Kidney (tissue), 22 donors: ENCODE measurements at places on chromosomes 16 and 17.

DNA sequence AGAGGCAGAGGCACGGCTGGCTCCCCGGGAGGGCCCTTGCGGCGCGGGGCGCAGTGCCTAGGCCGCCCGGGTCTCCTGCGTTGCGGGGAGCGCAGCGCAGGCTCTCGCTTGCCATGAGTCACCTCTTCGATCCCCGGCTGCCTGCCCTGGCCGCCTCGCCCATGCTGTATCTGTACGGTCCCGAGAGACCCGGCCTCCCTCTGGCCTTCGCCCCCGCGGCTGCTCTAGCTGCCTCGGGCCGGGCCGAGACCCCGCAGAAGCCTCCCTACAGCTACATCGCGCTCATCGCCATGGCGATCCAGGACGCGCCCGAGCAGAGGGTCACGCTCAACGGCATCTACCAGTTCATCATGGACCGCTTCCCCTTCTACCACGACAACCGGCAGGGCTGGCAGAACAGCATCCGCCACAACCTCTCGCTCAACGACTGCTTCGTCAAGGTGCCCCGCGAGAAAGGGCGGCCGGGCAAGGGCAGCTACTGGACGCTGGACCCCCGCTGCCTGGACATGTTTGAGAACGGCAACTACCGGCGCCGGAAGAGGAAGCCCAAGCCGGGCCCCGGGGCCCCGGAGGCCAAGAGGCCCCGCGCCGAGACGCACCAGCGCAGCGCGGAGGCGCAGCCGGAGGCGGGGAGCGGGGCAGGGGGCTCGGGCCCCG is 390 bp downstream of the FOXL1 start:
- DNase-seq = no peak

DNA sequence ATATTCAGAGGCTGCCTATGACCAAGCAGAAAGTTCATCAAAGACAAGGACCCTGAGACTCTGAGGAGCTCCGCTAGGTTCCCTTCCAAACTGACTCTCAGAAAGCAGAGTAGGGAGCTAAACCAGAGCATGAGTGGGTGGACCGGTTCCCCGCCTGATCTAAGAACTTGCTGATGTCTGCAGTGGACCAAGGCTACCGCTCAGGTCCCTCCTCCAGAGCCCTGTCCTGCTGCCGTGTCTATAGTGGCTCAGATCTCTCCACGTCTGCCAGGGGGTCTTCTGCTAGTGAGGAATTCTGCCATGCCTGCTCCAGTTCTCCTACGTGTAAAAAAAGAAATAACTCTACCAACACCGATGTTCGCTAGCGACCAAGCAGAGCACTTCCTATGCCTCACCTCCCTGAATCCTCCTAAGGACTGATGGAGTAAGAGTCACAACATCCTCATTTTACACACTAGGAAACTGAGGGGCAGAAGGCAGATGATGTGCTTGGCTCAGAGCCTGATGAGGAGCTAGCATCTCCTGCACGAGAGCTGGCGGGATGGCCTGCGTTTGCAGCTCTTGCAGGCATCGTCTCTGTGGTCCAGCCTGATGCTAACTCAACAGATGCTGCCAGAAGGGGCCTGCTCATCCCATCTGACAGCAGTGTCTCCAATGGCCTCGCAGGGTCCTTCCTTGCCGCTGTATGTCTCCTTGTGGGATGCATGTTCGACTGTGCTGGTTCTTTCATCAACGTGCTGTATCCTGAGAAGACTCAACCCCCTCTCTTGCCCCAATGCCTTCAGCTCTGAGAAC is 265.5 kb downstream of the C16orf95 start:
- no peak for DNase-seq

GRCh38 chr17:82371333-82372248 is at the start of gene UTS2R:
TSS of gene UTS2R (plus strand) at chr17:82371765. CDS start at chr17:82374325, 2,560 bp downstream.
- peak; percentile 42 for DNase-seq

- DNase-seq = no peak
Measured at GRCh38 chr16:25124503-25124902, 13.0 kb downstream of the LCMT1 start.

DNA sequence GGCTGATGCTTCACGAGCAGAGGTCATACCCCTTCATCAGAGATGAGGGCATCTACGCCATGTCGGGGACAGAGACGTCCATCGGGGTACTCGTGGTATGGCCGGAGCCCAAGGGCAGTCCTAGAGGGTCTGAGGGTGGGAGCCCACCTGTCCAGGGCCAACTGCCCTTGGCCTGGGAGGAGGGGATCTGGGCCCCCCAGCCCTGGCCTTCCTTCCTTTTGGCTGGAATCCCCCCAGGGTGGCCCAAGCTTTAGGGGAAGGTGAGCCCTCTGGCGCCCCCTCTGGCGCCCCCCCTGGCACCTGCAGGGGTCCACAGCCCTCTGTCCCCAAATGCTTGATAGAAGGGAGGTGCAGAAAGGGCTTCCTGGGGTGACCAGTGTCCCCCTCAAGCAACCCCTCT is 69.3 kb downstream of the SCNN1B start:
- DNase-seq = no peak

DNA sequence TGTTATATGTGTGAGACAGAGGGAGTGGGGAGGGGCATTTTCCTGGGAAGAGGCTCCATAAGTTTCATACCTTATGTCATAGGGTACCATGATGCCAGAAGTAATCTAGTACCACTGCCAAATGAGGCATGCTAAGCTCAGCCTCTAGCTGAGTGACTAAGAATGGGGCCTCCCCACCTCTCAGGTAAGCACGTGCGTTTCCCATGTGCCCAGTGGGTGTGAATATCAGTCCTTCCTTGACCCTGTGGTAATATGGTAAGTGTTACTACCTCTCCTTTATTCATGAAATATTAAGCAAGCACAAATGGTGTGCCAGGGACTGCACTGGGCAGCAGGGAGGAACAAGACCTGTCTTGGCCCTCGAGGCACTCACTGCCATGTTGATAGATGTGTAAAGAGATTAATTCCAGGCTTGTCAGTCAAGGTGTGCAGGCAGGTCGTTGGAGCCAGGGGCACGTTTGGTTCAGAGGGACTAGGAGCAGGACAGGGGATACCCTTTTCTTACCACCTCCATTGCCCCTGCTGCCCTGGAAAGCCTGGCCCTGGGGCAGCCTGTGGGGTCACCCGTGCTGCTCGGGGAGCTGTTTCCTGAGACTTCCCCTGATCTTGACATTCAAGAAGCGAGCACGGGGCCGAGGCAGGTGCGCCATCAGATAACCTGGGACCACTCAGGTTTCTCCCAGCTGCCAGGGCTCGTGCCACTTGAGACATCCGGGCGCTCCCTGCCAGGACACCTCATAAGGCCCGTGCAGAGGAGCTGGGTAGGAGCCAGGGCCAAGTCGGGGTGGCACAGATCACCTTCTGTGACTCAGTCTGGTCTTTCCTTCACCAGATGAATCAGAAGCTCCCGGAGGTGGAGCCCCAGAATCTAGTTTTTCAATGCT is 8.8 kb downstream of the RSAD1 start:
- no peak for DNase-seq

GRCh38 chr16:85138825-85139627 is 26.8 kb upstream of the CIBAR2 start:
- no peak for DNase-seq

- no peak for DNase-seq
Measured at GRCh38 chr17:3627769-3628167, 8.3 kb downstream of the SHPK start.

DNA sequence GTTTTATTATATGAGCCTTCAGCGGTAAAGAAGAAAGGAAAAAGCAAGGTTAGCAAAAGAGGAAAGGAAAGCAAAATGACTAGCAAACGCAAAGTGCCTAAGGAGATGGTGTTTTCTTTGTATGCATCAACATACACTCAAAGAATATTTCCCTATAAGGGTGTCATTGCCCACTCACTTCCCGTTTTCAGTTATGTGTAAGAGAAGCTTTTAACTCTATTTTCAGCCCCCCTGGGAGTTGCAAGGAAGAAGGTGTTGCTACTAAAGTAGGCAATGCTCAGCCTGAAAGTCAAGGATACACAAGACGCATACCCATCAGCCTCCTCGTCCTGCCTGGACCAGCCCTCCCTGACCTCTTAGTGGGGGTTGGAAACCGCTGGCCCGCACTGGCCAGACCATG is 267.7 kb upstream of the ZFHX3 start:
- no peak for DNase-seq

- no peak for DNase-seq
Measured at GRCh38 chr17:74250324-74250995, 23.6 kb upstream of the DNAI2 start.

DNA sequence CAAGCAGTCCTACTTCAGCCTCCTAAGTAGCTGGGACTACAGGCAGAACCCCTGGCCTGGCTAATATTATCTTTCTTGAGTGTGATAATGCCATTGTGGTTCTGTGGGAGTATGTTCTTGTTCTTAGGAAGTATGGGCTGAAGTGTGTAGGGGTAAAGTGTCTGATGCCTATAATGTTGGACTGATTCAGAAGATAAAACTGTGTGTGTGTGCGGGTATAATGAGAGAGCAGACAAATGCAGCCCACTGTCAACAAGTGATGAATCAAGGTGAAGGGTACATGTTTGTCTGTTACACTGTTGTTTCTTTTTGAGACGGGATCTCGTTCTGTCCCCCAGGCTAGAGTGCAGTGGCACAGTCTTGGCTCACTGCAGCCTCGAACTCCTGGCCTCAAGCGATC is 127.5 kb downstream of the CLEC16A start:
- no peak for DNase-seq

DNA sequence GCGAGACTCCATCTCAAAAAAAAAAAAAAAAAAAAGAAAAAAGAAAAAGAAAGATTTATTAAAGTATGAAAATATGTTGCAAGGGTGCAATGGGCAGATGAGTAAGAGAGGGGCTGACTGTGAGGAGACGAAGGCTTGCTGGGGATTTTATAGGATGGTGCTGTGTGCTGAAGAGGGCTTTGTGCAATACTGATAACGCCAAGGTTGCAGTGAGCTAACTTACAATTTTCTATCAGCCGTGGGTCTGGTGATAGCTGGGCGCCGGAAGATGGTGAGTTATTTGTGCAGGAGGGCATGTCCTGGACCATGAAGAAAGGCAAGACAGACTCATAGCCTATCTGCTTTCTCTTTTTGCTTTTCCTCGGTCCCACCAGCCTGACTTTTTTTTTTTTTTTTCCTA is 281.1 kb downstream of the MAP2K6 start:
- no peak for DNase-seq

DNA sequence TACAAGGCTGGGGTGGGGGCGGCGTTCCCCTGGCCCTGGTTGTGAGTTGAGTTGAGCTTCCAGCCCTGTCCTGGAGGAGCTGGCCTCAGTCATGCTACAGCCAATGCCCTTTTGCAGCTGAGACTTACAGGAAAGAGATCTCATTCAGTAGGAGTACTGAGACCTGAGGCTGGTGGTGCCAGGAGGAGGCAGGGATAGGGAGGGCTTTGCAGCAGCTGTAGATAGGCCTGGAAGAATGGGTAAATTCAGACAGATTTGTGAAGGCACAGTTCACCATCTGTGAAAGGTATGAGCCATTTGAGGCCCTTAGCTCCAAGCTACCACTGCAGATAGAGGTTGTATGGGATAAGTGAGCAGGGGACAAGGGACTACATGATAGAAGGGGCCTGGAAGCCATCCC is 5.6 kb downstream of the STX4 start:
- DNase-seq = no peak

- DNase-seq = peak; percentile 86
Measured at GRCh38 chr17:40316571-40317344, 7.8 kb downstream of the RARA start.

DNA sequence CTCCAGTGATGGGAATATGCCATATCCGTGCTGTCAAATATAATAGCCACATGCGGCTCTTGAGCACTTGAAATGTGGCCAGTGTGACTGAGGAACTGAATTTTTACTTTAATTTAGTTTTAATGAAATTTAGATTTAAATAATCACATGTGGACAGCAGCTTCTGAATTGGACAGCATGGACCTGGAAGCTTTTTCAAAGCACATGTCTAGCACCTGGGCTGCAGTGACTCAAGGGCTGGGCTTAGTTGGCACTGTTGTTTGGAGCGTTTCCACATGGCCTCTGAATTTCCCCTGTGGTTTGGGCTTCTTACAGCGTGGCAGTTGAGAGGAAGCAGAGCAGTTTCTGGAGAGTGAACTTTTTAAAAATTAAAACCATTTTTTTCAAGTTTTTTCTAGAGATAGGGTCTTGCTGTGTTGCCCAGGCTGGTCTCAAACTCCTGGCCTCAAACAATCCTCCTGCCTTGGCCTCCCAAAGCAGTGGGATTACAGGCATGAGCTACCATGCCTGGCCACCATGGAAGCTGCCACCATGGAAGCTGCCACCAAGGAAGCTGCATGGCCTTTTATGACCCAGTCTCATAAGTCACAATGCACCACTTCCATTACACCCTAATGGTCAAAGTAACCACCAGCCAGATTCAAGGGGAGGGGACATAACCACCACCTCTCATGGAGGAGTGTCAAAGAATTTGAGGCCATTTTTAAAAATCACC is 6.7 kb upstream of the TOB1 start:
- DNase-seq = no peak

DNA sequence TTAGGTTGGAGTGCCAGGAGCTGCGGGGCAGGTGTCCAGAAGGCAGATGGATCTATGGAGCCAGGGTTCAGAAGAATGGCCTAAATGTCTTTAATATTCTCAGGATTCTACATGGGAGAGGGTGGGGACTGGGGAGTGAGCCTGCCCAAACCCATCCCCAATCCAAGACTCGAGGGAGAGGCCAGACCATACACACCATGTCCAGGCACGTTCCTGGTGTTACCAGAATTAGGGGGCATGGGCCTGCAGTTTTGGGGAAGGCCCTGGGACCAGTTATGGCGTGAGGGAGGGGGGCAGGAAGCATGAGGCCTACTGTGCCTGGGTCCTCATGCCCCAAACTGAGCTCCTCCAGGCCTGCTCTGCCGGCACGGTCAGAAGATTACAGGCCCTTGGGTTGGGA is 1.9 kb downstream of the TAX1BP3 start:
- DNase-seq = no peak

DNA sequence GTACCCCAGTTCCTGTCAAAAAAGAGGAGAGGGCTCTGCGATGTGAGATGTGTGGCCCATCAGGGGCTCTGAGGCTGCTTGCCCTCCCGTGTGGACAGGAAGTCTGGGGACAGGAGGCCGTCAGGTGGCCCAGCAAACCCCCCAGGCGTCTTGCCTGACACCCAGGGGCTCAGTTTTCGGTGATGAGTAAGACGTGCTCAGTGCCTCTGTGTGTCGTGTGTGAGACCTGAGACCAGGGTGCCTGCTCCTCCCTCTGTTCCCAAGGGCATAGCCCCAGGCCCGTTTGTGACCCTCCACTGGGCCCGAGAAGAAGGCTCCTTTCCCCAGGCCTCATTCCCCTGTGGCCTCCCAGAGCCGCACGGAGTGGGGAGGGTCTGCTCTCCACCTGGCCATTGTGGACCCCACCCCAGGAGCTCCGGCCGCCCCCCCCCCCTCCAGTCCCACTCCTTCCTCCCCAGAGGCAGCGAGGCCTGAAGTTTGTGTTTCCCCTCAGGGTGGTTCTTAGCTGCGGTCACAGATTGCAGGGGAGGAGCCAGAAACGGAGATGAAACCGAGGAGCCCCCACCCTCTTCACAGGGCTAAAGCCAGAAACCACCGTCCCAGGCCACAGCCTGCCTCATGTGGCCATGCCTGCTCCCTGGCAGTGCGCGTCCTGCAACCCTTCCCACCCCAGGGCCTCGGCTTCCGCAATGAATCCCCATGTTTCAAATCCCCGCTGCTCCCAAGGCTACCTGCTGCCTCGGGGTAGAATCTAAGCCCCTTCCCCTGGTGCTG is 4.9 kb upstream of the ACTG1 start:
- DNase-seq = no peak
